ENCODE measurements at places on chromosomes 7 and 10. TPM values are rescaled to one million over a fixed set of nuclear protein-coding genes. Genes with fewer than 3 reads are reported as not detected.

The SLC39A12 gene
- 0.88 TPM for total RNA-seq

The TMEM270 gene
- not detected for total RNA-seq

The DPP6 gene
- not detected for total RNA-seq

DNA sequence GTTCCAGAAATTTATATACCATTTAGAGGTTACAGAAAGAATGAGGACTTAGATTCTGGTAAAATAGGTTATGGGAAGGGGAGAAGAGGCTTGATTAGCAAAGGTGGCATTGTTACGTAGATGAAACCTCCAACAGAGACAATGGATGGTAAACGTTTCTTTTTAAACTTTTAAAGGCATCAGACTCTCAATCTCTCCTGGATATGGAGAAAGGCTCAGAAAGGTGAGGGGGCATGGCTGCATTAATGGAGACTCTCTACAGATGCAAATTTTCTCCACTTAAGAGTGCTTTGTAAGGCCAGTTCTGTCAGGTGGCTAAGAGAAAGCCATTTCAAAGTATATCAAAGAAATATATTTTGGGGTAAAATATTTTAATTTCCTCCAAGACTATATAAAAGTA is 240.9 kb upstream of the PTER start:
- no peak for DNase-seq

DNA sequence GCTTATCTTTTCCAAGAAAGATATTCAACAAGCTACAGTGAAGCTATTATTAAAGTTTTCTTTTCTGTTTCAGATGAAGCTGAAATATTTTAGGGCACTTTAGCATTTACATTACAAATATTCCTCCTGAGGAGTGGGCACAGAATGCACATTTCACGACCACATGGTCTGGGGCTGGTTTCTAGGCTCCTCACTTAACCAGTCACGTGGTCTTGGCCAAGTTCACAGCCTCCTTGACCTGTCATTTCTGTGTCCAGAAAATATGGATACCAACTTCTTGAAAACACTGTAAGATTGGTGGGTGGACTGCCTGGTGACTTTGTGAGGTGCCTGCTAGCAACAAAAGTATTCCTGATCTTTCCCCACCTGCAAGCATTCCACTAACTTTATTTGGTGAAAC is 70.9 kb downstream of the FAM171A1 start:
- no peak for DNase-seq

DNA sequence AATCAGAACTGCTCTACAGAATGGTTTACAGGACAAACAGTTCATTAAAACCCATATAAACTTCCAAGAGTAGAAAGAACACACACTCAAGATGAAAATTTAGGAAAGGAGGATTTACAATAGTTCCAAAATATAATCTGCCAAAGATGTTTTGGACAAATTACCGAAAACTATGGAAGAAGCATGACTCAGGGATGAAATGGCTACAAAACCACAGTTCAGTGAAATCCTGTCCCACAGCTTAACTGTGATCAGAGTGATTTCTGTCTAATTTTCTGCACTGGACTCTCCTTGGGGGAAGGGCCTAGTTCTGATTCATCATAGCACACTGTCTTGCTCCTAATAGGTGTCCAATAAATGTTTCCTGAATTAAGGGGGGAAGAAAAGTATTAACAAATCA is 82.2 kb downstream of the HIPK2 start:
- DNase-seq, result no peak

DNA sequence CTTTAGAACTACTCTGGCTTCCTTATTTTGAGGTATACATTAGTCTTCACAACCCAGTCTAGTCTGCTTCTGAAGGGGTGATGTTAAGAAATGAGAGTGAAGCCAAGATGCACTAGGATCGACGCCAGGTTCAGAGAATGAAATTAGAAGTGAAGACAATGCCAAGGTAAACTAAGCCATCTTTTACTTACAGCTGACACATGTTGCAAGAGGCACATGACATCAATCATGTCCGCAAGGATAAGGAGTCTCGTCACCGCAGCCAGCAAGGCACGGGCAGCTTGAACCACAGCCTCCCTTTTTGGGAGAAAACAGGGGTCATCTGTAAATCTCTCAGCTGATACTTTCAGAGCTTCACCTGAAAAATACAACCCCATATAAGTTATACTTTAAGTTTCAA is 156.7 kb downstream of the CTNNA3 start:
- no peak for DNase-seq

GRCh38 chr7:158539711-158540146 is 47.9 kb downstream of the PTPRN2 start:
- DNase-seq, result no peak

Measured in breast epithelium (tissue), 4 donors.